Activated CD8-positive, alpha-beta memory T cell treated with anti-CD3 and anti-CD28 coated beads for 4 hours (primary cell): ENCODE measurements at places on chromosomes 12 and 14.

GRCh38 chr12:124759841-124760503, 103.7 kb downstream of the SCARB1 start:
- no peak for DNase-seq

DNA sequence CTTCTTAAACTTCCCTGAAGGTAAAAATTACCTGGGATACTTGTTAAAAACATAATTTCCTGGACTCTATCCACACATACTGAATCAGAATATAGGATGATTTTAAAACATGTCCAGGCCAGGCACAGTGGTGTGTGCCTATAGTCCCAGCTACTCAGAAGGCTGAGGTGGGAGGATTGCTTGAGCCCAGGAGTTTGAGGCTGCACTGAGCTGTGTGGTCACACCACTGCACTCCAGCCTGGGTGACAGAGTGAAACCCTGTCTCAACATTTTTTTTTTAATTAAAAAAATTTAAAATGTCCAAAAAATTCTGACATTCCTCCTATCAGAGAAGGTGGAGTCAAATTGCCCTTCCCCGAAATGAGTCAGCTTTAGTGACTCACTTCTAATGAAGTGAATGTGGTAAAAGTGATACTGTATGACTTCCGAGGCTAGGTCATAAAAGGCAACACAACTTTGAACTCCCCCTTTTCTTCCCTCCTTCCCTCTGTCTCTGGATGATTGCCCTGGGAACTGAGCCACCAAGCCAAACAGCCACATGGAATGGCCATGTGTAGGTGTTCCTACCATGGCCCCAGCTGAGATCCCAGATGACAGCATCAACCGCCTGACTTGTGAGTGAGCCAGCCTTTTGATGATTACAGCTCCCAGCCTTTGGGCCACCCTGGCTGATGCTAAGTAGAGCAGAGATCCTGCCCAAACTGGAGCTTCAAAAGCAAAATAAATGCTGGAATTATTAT, 36.3 kb downstream of the LIMA1 start:
- DNase-seq = no peak

GRCh38 chr12:13126494-13126893, 23.0 kb upstream of the GSG1 start:
- no peak for DNase-seq

DNA sequence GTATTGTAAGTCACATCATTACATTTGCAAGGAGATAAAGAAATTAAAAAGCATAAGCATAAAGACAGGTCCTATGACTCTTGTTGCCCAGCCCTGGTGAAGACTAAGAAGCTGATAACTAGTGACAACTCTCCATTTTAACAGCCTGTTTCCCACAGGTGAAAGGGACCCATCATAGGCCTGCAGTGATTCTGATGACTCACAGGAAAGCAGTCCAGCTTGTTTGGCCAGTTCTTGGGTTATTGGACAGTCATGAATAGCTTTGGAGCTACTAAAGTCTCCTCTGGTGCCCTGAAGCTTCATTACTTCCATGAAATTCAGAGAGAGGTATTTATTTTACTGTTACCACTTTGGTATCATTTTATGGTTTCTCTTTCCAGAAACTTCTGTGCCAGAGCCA, 55.5 kb upstream of the DYRK2 start:
- no peak for DNase-seq

DNA sequence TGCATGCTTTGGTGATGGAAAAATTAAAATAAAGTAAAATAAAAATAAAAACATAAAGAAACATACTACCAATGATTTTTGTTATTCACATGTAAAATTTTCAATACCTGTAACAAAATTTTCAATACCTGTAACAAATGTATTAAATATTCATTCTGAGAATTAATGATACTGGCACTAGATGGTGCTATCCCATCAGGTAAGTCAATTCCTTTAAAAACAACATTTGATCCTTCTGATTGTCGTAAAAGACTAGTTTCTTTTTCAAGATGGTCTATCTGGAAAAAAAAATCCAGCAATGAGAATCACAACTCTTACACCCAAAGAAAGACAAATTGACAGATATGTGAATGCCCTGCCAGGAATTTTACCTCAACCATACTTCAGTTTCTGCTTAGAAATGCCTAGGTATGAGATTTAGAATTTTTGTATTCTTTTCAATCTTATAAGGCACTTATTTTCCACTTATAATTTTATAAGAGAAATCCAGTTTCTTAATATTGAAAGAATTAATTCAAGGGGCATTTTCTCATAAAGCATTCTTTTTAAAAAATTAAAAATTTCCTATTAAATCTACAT, 30.7 kb downstream of the CEP290 start:
- DNase-seq = no peak

DNA sequence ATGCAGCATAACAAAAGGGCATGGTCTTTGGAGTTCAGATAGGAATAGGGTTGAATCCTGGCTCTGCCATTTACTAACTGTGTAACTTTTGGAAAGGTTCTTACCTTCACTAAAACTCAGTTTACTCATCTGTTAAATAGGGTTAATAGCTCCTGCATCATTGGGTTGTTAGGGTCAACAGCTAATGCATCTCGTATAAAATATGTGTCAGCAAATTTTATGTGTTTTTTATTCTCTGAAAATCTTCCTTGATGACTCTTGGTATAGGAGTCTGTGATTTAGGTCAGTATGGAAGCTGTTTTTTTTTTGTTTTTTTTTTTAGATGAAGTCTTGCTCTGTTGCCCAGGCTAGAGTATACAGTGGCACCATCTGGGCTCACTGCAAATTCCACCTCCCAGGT, 36.1 kb upstream of the SRP54 start:
- DNase-seq = no peak

- DNase-seq = no peak
Measured at GRCh38 chr14:30610787-30611343, 11.3 kb upstream of the SCFD1 start.

GRCh38 chr12:38166225-38166624, 150.3 kb upstream of the ALG10B start:
- DNase-seq = no peak

GRCh38 chr14:69693801-69694729, 72.9 kb upstream of the SRSF5 start:
- no peak for DNase-seq
